ENCODE measurements at places on chromosomes 12 and 14.

DNA sequence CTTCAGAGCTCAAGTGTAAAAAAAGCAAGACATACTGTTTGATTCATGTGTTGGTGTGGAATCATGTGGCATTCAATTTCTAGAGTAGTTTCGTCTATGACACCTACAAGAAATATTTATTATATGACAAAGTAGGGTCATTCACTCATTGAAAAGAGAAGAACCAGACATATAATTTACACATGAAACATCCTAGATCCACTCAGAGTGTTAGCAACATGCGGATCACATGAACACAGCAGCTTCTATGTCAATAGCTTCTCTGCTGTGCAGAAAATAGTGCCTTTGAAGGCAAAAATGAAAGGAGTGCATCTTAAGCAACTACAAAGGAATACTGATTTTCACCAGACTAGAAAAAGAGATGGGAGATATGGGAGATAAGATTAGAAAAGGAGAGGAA, 569.8 kb downstream of the RPS29 start:
- no peak for DNase-seq

DNA sequence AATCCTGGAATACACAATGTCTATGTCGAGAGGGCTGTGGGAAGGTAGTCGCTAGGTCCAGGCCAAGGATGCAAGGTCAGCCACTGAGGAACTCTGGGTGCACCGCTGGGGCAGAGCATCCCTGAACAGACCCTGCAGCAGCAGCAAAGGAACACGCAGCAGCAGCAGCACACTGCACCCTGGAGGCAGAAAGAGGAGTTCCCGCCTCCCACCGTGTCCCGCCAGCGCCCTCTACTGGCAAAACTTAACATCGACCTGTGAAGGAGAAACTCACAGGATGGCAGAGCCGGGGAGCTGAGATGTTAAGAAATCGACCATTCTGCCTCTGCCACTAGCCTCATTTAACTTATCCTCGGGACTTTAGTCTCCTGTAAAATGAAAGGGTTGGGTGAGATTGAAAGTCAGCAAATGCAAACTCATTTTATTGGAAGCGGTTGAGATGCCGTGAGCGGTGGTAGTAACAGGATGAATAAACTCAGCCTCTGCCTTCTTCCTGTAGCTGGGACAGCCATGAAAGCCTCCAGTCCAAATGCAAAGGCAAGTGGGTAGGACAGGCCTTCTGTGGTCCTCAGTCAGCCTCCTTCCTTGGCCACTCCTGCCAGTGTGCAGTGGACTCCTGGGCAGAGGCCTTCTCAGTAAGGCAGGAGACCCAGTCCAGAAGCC, 45.6 kb downstream of the STAB2 start:
- DNase-seq: no peak

- no peak for DNase-seq
Observed at GRCh38 chr12:127280393-127281275, 986.3 kb upstream of the TMEM132C start.

- DNase-seq: no peak
Observed at GRCh38 chr12:52826611-52827498, 7.3 kb downstream of the KRT79 start.
